Lower leg skin (tissue), 4 donors: ENCODE measurements at places on chromosomes 7 and 10. TPM values are rescaled to one million over a fixed set of nuclear protein-coding genes. Genes with fewer than 3 reads are reported as not detected.

Gene KNDC1
- 0.19 TPM for total RNA-seq

Gene ZNF487
- 3.8 TPM for total RNA-seq

Gene RBM28
- 15.4 TPM for total RNA-seq

Gene TCAF2
- 6.3 TPM for total RNA-seq

Gene CALHM3
- total RNA-seq: not detected

Gene METTL2B
- 25.1 TPM for total RNA-seq

Gene AMZ1
- total RNA-seq: 0.27 TPM
